ENCODE measurements at places on chromosomes 11 and 22.

GRCh38 chr11:65053827-65054508 is 4.4 kb downstream of the NAALADL1 start:
- DNase-seq, result no peak

- DNase-seq, result no peak
These were observed 20.9 kb upstream of the KIAA0930 start for GRCh38 chr22:45261407-45262088.

DNA sequence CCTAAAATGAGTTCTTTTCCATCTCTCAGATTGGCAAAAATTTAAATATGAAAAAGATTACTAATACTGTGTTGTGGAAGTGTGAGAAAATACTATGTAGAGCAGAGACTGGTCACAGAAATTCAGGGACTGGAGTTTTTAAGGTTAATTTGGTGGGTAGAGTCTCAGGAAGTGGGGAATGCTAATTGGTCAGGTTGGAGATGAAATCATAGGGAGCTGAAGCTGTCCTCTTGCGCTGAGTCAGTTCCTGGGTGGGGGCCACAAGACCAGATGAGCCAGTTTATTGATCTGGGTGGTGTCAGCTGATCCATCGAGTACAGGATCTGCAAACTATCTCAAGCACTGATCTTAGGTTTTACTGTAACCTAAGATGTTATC is 29.4 kb upstream of the TMEM86A start:
- DNase-seq, result no peak

- no peak for DNase-seq
These were observed 2.5 kb upstream of the RCOR2 start for GRCh38 chr11:63919267-63920125.

DNA sequence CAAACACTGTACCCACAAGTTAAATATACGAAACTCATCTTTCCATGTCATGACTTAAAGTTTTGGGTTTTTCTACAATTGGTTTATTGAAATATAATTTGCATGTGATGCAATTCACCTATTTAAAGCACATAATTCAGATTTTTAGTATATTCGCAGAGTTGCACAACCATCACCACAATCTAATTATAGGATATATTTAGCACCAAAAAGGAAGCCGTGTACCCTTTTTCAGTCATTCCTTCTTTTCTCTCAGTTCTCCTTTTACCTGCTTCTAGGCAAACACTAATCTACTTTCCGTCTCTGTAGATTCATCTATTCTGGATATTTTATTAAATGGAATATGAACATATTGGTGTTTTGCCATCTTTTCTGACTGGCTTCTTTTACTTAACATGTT is 1458.1 kb upstream of the TENM4 start:
- DNase-seq, result no peak
